ENCODE measurements at places on chromosomes 3 and 15. TPM values are rescaled to one million over a fixed set of nuclear protein-coding genes. Genes with fewer than 3 reads are reported as not detected.

CYP1A2 gene
- total RNA-seq = 0.14 TPM

TM4SF18 gene
- total RNA-seq = 7.7 TPM

ERC2 gene
- 4.2 TPM for total RNA-seq

A4GNT gene
- not detected for total RNA-seq

SH2D7 gene
- total RNA-seq = 2.3 TPM

TWF2 gene
- total RNA-seq = 72.8 TPM

KBTBD13 gene
- not detected for total RNA-seq

AGTR1 gene
- 1.9 TPM for total RNA-seq

ICE2 gene
- total RNA-seq = 47.7 TPM

PROS1 gene
- total RNA-seq = 39.0 TPM

CYP11A1 gene
- 0.72 TPM for total RNA-seq

SKOR1 gene
- 0.43 TPM for total RNA-seq

EFHB gene
- 0.75 TPM for total RNA-seq

SMCO1 gene
- total RNA-seq = not detected

IL17RB gene
- 13.3 TPM for total RNA-seq

DUOXA2 gene
- 87.1 TPM for total RNA-seq

RBM6 gene
- total RNA-seq = 89.2 TPM

PIERCE2 gene
- total RNA-seq = 7.5 TPM

PODXL2 gene
- total RNA-seq = 16.8 TPM

CCDC54 gene
- total RNA-seq = not detected

XYLB gene
- 5.8 TPM for total RNA-seq

RPUSD3 gene
- total RNA-seq = 37.5 TPM

DNAJA4 gene
- total RNA-seq = 36.9 TPM

CCDC33 gene
- 1.0 TPM for total RNA-seq

CDCP1 gene
- total RNA-seq = 42.4 TPM

CCK gene
- total RNA-seq = 1.3 TPM

EDEM1 gene
- total RNA-seq = 30.9 TPM

C2CD4A gene
- total RNA-seq = 0.17 TPM

RPP25 gene
- 24.1 TPM for total RNA-seq

ABHD17C gene
- 11.2 TPM for total RNA-seq

THSD4 gene
- 71.2 TPM for total RNA-seq

GFM1 gene
- 33.5 TPM for total RNA-seq

SYNM gene
- total RNA-seq = 167 TPM

FANCD2OS gene
- total RNA-seq = not detected

CPNE9 gene
- 0.37 TPM for total RNA-seq

CD200R1 gene
- 1.5 TPM for total RNA-seq

GASK1A gene
- 19.2 TPM for total RNA-seq

TMCO5A gene
- 0.14 TPM for total RNA-seq

GABPB1 gene
- 16.0 TPM for total RNA-seq

XCR1 gene
- 0.66 TPM for total RNA-seq

SETD5 gene
- total RNA-seq = 94.3 TPM

NR1I2 gene
- 106 TPM for total RNA-seq

TUSC7 gene
- not detected for total RNA-seq

SLC2A2 gene
- 22.4 TPM for total RNA-seq

LRRIQ4 gene
- total RNA-seq = not detected

CHL1 gene
- 17.9 TPM for total RNA-seq

SPSB4 gene
- 0.29 TPM for total RNA-seq

KAT2B gene
- total RNA-seq = 16.8 TPM

SYNPR gene
- not detected for total RNA-seq

SNAP23 gene
- 60.2 TPM for total RNA-seq

SHF gene
- 10.4 TPM for total RNA-seq

CPA3 gene
- 46.6 TPM for total RNA-seq

USP4 gene
- total RNA-seq = 60.5 TPM
